ENCODE measurements at places on chromosomes 5 and 9.

- H3K4me1 ChIP-seq, result peaks cover 60% of the 10 kb centered on the region
- no peaks in the 10 kb centered on the region for H3K27me3 ChIP-seq
- DNase-seq, result no peak
Observed at GRCh38 chr5:124698770-124699169, 47.7 kb downstream of the ZNF608 start.

- H3K36me3 ChIP-seq, result no peaks in the 10 kb centered on the region
- H3K27me3 ChIP-seq, result no peaks in the 10 kb centered on the region
- no peak overlapping the region for H3K27ac ChIP-seq
- no peak for DNase-seq
Observed at GRCh38 chr5:10118150-10118549, 131.5 kb downstream of the ATPSCKMT start.

- no peak for DNase-seq
- H3K4me1 ChIP-seq, result no peaks in the 10 kb centered on the region
- no peaks in the 10 kb centered on the region for H3K27me3 ChIP-seq
- H3K27ac ChIP-seq, result no peak overlapping the region
- no peak overlapping the region for H3K4me3 ChIP-seq
- H3K36me3 ChIP-seq, result 0 out of 2 replicates have a peak, but pooled peaks cover 1% of the 10 kb centered on the region
Observed at GRCh38 chr5:170427672-170428236, 38.6 kb upstream of the KCNMB1 start.

DNA sequence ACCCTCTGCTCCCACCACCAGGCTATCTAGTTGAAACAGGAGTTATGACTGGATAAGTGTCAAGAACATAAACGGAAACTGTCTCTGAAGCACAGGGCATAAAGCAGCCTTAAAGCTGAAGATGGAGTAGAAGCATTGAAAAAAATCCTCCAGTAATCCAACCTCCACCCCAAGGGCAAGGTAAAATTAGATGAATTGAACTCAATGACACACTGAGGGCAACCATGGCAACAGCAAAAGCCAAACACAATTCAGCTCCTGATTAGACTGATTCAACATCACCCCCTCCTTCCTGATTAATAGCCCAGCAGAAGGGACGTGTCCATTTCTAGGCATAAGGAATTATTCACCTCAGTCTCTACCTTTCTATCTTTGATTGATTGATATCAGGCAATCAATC is 183.2 kb upstream of the MAP3K1 start:
- no peak overlapping the region for H3K4me3 ChIP-seq
- H3K27ac ChIP-seq, result no peak overlapping the region
- H3K36me3 ChIP-seq, result no peaks in the 10 kb centered on the region
- H3K27me3 ChIP-seq, result no peaks in the 10 kb centered on the region

DNA sequence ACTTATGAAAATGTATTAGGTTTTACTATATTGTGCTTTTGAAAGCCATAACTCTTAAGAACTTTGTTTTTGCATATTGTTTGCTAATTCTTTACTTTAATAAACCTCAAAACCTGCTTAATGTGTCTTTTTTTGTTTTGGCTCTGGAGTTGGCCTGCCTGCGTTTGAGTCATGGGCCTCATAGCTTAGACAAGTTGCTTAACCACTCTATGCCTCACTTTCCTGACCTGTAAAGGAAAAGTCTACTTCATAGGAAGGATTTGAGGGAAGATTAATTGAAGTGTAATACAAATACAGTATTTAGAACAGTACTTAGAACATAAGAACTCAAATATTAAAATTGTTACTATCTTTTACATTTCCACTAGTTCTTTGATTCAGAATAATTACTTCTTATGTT is 10.3 kb downstream of the SMIM32 start:
- H3K27ac ChIP-seq, result no peak overlapping the region
- no peaks in the 10 kb centered on the region for H3K36me3 ChIP-seq
- no peak overlapping the region for H3K4me3 ChIP-seq
